ENCODE measurements at places on chromosomes 13 and 19. TPM values are rescaled to one million over a fixed set of nuclear protein-coding genes. Genes with fewer than 3 reads are reported as not detected.

Gene SHD
- total RNA-seq: not detected

Gene FNDC3A
- total RNA-seq: 21.8 TPM

Gene KASH5
- total RNA-seq: 0.31 TPM

Gene FREM2
- total RNA-seq: not detected

- no peaks in the 10 kb centered on the region for H3K36me3 ChIP-seq
- H3K4me1 ChIP-seq: no peaks in the 10 kb centered on the region
- H3K27me3 ChIP-seq: peaks cover 6% of the 10 kb centered on the region
Measured at GRCh38 chr13:95546919-95547318, 5.6 kb upstream of the CLDN10 start.

DNA sequence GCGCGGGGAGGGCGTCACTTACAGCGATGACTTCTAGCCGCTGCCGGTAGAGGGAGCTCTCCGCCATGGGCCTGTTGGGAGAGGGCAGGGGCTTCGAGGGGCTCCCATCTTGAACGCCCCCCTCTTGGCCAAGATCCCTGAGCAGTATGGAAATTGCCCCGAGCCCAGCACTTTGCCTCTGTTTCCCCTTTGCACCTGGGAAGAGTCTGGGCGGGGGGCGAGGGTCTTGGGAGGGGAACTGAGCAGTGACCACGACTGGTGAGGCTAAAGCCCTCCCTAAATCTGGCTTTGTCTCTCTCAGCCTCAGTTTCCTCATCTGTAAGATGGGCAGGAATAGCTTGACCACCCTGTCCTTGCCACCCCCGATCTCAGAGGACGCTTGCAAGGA lies 2.8 kb downstream of the PALM3 start:
- no peaks in the 10 kb centered on the region for H3K36me3 ChIP-seq
- H3K4me3 ChIP-seq: no peak overlapping the region
- peak; percentile 33 for DNase-seq
- no peak overlapping the region for H3K27ac ChIP-seq
- H3K4me1 ChIP-seq: peaks cover 17% of the 10 kb centered on the region

GRCh38 chr13:25291691-25292090 lies 4.4 kb upstream of the MTMR6 start:
- DNase-seq: no peak
- H3K27me3 ChIP-seq: peaks cover 2% of the 10 kb centered on the region
- H3K36me3 ChIP-seq: no peaks in the 10 kb centered on the region
- no peak overlapping the region for H3K27ac ChIP-seq
- no peak overlapping the region for H3K4me3 ChIP-seq
- H3K4me1 ChIP-seq: peaks cover 4% of the 10 kb centered on the region

- H3K27me3 ChIP-seq: no peaks in the 10 kb centered on the region
- peaks cover 30% of the 10 kb centered on the region for H3K4me1 ChIP-seq
- H3K36me3 ChIP-seq: peaks cover 5% of the 10 kb centered on the region
- peak overlapping the region; percentile 93 for H3K4me3 ChIP-seq
Measured at GRCh38 chr19:1872807-1873523, 9.6 kb upstream of the KLF16 start.

DNA sequence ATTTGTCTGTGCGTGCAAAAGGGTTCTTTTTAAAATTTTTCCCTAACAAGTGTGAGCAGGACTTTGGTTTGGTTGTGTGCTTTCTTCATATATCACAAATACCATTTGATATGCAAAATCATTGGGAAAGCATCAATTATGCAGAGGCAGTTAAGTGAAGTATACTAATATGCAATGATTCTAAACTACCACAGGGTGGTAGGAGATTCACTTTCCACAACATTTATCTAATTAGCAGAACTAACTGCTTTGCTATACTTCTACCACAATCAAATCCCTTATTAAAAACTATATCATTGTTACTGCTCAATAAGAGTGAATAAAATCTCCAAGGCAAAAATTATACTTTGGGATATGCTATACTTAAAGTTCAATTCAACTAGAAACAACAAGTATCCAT lies 2738.9 kb upstream of the PCDH20 start:
- no peaks in the 10 kb centered on the region for H3K36me3 ChIP-seq
- no peak overlapping the region for H3K4me3 ChIP-seq
- H3K27ac ChIP-seq: no peak overlapping the region
- no peak for DNase-seq
- H3K27me3 ChIP-seq: no peaks in the 10 kb centered on the region

- no peak overlapping the region for H3K27ac ChIP-seq
- no peaks in the 10 kb centered on the region for H3K27me3 ChIP-seq
- no peaks in the 10 kb centered on the region for H3K36me3 ChIP-seq
Measured at GRCh38 chr19:54425382-54425723, 10.1 kb downstream of the TTYH1 start.

DNA sequence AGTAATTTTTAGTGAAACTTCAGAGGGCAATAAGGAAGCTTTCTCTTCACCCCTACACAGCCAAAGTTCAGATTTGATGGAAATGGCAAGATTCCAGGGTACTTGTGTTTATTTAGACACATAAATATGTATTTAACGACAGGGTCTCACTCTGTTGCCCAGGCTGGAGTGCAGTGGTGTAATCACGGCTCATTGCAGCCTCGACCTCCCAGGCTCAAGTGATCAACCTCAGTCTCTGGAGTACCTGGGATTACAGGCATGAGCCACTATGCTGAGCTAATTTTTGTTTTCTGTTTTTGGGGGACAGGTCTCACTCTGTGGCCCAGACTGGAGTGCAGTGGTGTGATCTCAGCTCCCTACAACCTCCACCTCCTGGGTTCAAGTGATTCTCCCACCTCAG lies 2.0 kb upstream of the SYCE2 start:
- peaks cover 12% of the 10 kb centered on the region for H3K36me3 ChIP-seq
- no peak overlapping the region for H3K4me3 ChIP-seq
- H3K4me1 ChIP-seq: peaks cover 5% of the 10 kb centered on the region
- no peaks in the 10 kb centered on the region for H3K27me3 ChIP-seq
- no peak overlapping the region for H3K27ac ChIP-seq

GRCh38 chr13:27772651-27773425 lies 19.4 kb upstream of the GSX1 start:
- no peak overlapping the region for H3K27ac ChIP-seq
- H3K4me3 ChIP-seq: no peak overlapping the region
- H3K4me1 ChIP-seq: no peaks in the 10 kb centered on the region
- DNase-seq: no peak

GRCh38 chr19:19120308-19121231 lies 17.7 kb downstream of the TMEM161A start:
- H3K4me3 ChIP-seq: no peak overlapping the region
- H3K36me3 ChIP-seq: no peaks in the 10 kb centered on the region
- no peak overlapping the region for H3K27ac ChIP-seq
- no peak for DNase-seq

Measured in CD8-positive, alpha-beta memory T cell (primary cell).